ENCODE measurements at places on chromosomes 5 and 9. TPM values are rescaled to one million over a fixed set of nuclear protein-coding genes. Genes with fewer than 3 reads are reported as not detected.

DNA sequence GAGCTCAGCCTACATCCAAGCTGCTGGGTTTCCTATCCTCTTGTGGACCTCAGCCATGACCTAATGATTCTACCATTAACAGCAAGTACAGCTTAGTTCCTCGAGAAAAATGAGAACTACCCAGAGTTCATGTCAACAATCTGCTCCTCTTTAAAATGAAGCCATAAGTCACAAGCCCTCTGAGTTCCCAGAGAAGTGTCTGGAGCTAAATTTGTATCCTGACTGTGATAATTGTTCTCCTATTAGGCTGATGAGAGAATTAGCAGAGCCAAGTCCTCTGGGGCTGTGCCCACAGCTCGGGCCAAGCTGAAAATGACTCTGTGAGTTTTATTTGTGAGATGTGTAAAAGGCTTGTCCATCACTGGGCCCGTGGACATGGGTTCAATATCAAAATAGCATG, 145.1 kb upstream of the SMIM23 start:
- DNase-seq, result no peak

- DNase-seq, result no peak
These were observed 126.8 kb downstream of the GCNT1 start for GRCh38 chr9:76585487-76586389.

DNA sequence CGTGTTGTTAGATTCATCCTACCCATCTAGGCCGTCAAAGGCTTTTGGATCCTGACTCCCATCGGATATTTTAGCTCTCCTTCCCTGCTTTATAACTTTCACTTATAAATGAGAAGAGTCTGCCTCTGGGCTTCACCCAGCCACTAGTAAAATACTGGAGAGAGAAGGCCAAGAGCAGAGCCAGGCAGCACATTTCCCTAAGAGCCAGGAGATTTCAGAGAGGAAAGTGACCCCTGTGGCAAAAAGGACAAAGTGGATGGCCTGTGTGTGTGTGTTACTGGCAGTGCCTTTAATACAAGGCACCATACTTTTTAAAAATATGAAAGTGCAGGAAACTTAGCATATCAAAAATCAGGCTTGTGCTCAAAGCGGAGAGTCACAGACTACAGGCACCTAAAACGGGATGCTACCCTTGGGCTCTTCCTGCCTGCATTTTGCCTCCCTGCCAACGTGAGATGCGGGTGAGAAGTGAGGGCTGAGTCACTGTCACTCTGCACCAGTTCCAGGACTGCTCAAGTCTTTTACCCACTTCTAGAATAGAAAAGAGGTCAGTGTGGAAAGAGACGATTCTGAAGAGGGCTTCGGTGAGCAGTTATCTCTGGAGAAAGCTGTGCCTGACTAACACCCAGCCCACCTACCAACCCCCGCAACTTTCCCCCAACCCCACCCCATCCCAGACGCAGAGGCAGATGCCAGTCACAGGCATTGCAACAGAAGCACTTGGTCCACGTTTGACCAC, 15.9 kb downstream of the NFIL3 start:
- no peak for DNase-seq

- DNase-seq, result no peak
These were observed 7.4 kb downstream of the NPR2 start for GRCh38 chr9:35798658-35799374.

DNA sequence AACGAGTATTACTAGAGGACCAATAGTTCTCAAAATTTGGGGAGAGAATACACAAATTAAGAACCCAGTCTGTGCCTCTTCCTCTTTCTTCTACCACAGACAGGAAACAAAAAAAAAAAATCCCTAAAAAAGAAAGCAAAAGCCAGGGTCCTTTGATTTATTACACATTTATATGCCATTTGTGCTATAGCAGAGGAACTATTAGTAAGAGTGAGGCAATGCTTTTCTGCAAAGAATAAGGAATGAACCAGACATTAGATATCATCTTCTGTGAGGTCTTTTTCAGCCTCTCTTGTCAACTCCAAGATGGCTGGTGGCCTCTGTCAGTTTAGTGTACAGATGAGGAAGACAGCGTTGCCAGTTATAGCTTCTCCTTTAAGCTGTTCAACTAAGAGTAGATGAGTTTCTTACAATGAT, 127.6 kb downstream of the RFX3 start:
- DNase-seq, result no peak

DNA sequence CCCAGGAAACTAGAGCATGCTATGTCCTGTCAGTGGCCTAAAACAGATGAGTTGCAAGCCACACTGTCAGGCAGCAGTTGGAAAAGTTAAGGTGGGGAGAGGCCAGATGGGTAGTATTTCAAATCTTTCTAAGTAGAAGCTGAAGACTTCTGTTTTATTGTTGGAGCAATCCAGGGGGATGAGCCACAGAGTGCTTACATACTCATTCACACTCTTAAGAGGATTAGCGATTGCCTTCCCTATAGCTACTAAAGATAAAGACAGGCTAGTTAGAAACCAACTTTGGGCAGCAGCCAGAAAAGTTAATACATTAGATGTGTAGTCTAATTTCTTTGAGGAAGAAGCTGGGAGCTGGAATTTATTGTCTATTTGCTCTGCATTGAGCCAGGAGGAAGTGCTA, 61.7 kb upstream of the ELAVL2 start:
- DNase-seq, result no peak

DNA sequence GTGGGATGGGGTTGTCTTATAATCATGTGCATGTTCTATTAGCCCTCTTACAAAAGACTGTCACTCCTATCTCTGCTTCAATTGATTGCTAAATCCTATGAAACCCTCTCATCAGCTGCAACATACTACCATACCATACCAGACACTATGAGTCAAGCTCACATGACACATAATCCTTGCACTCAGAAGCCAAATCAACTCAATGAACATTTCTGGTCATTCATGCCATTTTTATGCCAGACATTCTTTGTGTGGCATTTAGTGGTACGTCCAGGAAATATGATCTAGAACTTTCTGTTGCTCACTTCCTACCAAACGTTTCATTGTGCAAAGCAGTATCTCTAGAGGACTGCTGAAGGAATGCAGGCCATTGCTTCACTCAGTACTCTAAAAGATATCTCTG, 159.2 kb upstream of the GNA14 start:
- DNase-seq, result no peak

GRCh38 chr9:19239955-19240354, 9.5 kb downstream of the DENND4C start:
- no peak for DNase-seq

DNA sequence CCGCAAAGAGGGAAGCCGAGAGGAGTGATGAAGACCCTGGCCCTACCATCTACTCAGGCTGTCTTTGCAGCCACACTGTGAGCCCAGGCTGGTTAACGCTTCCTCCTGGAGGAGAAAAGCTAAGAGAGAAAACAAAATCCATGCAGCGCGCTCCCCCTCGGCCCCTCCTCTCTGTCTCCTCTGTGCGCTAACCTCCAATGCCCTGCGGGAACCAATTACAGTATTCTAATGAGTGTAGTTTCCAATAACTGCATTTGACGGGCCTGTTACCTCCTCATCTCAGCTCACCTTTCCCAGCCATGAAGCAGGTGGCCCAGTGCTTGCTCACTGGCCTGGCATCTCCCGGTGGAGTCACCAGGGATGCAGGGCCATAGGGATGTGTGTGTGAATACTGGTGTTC, 565.5 kb downstream of the EBF1 start:
- DNase-seq, result no peak

DNA sequence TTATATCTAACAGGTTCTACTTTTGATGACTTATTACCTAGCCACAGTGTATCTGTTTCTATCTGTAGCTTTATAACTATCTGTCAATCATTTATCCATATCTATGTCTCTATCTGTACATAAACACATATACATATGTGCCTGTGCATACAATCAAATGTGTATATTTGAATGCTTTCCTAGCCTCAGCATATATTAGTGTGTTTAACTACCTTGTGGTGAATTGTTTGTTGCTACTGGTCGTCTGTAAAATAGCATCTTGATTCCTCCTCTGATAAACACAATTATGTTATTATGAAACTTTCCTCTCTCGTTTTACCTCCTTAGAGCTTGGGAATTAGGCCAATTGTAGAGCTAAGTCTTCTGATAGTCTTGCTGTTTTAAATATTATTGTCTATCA, 44.4 kb downstream of the PARP8 start:
- no peak for DNase-seq

GRCh38 chr5:87411973-87412629, 629 bp downstream of the CCNH start:
- DNase-seq, result peak; percentile 28

- no peak for DNase-seq
These were observed at the start of gene STOM for GRCh38 chr9:121369595-121370265. Gene STOM, minus strand, starts transcription at chr9:121370250. Its CDS starts 63 bp downstream, at chr9:121370187.

DNA sequence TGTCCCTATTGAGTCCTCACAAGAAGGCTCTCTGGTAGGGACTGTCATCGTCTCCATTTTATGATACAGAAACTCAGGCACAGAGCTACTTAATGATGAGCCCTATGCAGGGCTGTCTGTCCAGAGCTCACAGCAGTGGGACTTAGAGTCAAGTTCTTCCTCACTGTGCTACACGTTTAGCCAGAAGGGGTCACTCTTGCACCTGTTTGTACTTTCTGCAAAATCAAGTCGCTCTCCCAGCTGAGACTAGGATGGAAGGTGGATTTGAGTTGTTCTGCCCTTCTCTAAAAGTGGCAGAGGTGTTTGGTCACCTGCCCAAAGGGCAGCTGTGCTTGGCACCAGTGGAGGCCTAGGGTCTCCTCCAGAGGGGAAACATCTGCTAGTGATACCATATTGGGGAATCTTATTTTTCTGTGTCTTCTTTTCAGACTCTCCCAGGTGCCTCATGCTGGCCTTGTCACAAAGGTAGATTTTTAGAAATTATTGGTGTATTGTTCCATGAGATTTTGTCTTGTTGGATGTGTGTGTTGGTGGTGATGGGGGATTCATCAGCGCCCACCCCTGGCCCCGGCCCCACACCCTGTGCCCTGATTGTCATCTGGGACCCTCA, 104.2 kb downstream of the PPARGC1B start:
- peak; percentile 56 for DNase-seq

GRCh38 chr9:130626249-130626996, 38.0 kb upstream of the PRDM12 start:
- no peak for DNase-seq

DNA sequence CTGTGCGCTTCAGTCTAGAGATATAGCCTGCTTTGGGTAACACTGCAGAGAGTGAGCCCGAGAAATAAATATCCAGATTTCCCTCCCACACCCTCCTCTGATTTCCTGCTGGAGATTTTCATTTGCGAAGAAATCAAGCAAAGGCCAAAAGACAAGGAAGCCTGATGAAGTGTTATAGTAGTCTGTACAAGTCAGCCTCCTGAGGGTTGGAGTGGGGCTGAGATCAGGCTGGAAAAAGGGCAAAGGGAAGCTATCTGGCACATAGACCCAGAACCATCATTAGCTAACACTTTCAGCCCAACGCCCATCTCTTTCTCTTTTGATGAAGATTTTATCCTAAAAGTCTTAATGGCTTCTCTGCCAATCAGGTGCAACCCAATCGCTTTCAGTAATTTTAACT, 154.6 kb upstream of the SLC44A1 start:
- DNase-seq, result no peak

GRCh38 chr9:13568841-13569601, 289.5 kb upstream of the MPDZ start:
- DNase-seq, result no peak

GRCh38 chr5:128213833-128214232, 130.3 kb downstream of the SLC12A2 start:
- no peak for DNase-seq

- peak; percentile 74 for DNase-seq
These were observed 647 bp downstream of the SMARCA2 start for GRCh38 chr9:2015581-2016407.

- DNase-seq, result no peak
These were observed 336.9 kb downstream of the ENC1 start for GRCh38 chr5:74303578-74303977.

GRCh38 chr5:89255845-89256463, 373.0 kb upstream of the MEF2C start:
- no peak for DNase-seq

DNA sequence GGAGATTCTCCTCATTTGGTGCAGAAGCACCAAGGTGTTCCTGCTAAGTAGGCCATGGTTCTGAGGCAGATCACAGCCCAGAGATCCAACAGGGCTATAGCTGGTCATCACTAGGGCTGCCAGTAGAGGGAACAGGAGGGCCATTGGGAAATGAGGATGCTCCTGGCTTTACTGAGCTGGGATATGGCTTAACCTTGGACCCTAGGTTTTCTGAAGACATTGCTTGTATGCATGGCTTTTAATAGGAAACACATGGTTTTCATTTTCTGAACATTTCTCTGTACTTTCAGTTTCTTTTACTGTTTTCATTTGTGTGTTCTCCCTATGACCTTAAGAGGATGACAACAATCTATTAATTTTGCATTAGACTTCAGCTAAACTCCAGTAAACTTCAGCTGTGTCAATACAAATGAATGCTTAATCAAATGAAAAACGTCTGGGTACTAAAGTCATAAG, at the start of gene IFNW1:
IFNW1 (minus strand) TSS at position 406 of the 456 bp plus-strand sequence; CDS start at position 144, 262 bp downstream.
- DNase-seq, result no peak

GRCh38 chr5:171415115-171415730, 4.2 kb upstream of the FGF18 start:
- DNase-seq, result no peak

DNA sequence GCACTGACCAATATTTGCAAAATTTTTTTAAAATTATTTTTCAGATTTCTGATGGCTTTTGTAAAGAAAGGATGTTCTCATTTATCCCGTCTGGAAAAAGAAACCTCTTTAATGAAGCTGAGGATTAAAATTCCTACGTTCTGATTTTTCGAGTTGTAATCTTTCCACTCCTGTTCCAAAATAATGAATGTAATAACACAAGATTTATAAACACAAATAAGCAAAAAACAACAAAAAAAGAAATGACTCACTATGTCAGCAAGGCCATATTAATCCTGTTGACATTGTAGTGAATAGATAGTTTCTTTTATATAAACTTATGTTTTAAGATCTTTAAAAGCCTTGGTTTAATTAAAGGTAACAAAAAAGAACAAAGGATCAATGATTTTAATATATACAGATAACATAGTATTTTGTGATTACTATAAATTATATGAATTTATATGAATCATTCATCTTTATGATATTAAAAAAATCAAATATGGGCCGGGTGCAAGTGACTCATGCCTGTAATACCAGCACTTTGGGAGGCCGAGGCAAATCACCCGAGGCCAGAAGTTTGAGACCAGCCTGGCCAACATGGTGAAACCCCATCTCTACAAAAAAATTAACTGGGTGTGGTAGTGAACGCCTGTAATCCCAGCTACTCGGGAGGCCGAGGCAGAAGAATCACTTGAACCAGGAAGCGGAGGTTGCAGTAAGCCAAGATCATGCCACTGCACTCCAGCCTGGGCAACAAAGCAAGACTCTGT, 336.6 kb upstream of the DAB2 start:
- no peak for DNase-seq

GRCh38 chr9:28801144-28801799, 1228.0 kb upstream of the C9orf72 start:
- DNase-seq, result no peak

GRCh38 chr9:35791297-35791921, at the start of gene NPR2:
Gene NPR2, plus strand, starts transcription at chr9:35791591. Its CDS starts 818 bp downstream, at chr9:35792409.
- DNase-seq, result no peak

Gene PRDM9
- total RNA-seq, result not detected

Gene PCSK1
- total RNA-seq, result not detected

Gene MARCOL
- total RNA-seq, result not detected

Gene OTULINL
- total RNA-seq, result 15.4 TPM

Gene ALDOB
- total RNA-seq, result not detected

Gene PCDH1
- total RNA-seq, result not detected

Gene PTPN3
- total RNA-seq, result 0.29 TPM

Gene LCN1
- total RNA-seq, result not detected

Gene LCN6
- total RNA-seq, result not detected

Gene PCDHA5
- not detected for total RNA-seq

Gene C9
- not detected for total RNA-seq

Gene TMC1
- total RNA-seq, result not detected

Gene NKD2
- 0.48 TPM for total RNA-seq
